Adipose tissue (tissue), 3 donors: ENCODE measurements at places on chromosomes 12 and 14. TPM values are rescaled to one million over a fixed set of nuclear protein-coding genes. Genes with fewer than 3 reads are reported as not detected.

Gene CLEC9A
- not detected for polyA plus RNA-seq

Gene KLRC3
- polyA plus RNA-seq, result 0.27 TPM

Gene KCNH3
- polyA plus RNA-seq, result 1.8 TPM

Gene TGM1
- polyA plus RNA-seq, result 2.5 TPM

Gene FOXG1
- not detected for polyA plus RNA-seq

Gene ANO4
- polyA plus RNA-seq, result 0.22 TPM

Gene TAS2R31
- polyA plus RNA-seq, result 0.67 TPM

Gene DHRS2
- 0.59 TPM for polyA plus RNA-seq

Gene CD9
- polyA plus RNA-seq, result 45.8 TPM

Gene TPPP2
- polyA plus RNA-seq, result not detected

Gene NANOG
- not detected for polyA plus RNA-seq

Gene CBLN3
- 4.3 TPM for polyA plus RNA-seq

Gene SERPINA9
- polyA plus RNA-seq, result not detected

Gene TMEM19
- polyA plus RNA-seq, result 8.0 TPM

Gene CEBPE
- polyA plus RNA-seq, result 2.8 TPM

Gene RPS6KA5
- polyA plus RNA-seq, result 1.0 TPM

Gene TSHR
- polyA plus RNA-seq, result 0.11 TPM

Gene SMCO2
- not detected for polyA plus RNA-seq

Gene KRT82
- polyA plus RNA-seq, result not detected
